ENCODE measurements at places on chromosomes 16 and 17.

DNA sequence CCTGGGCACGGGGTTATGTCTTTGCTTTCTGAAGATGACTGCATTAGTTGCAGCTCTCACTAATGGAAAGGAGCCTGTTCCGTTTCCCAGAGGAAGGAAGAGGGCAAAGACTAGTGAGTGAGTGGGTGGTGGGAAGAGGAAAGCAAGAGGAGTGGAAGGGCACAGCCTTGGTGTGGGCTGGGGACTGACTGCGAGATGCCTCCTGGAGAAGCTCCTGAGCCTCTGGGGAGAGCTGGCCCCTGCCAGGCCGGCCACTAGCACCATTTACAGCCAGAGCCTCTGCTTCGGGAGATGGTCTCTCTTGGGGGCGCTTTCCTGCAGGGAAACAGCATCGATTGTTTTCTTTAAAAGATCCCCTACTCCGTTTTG lies 825 bp upstream of the RHBDL3 start:
- no peak for DNase-seq

DNA sequence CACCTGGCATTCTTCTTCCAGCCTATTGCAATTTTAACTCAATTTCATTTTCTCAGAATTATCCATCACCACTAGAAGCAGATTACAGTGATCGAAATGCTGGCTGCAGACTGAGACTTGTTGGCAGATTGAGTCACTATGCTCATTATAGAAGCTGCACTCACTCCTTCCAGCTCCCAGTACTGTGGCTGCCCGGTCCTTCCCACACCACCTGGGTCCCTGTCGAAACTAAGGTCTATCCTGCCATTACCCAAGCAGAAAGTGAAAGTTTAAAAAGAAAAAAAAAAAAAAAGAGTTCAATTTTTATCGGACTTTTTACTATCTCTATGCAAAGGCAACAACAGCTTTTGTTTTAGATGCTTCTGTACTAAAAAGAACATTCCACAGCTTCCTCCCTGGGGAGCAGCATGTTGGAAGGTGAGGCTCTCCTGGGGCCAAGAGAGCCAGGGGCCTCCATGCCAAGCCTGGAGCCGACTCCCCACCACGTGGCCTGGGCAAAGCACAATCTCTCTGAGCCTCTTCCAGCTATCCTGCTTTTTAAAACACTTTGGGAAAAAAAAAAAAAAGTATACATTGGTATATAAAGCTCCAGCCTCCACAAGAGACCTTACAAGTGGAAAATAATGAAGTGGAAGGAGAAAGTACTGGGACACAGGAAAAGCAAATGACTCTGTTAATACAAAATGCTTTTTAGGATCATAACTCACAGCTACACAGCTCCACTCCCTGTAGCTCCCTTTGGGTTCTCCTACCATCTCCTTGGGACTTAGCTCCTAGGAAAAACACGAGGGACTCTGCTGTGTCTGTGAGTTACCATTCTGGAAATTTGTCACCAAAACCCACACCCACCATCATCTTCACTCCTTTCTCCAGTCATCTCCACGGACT lies 77.8 kb downstream of the USP31 start:
- DNase-seq: no peak

DNA sequence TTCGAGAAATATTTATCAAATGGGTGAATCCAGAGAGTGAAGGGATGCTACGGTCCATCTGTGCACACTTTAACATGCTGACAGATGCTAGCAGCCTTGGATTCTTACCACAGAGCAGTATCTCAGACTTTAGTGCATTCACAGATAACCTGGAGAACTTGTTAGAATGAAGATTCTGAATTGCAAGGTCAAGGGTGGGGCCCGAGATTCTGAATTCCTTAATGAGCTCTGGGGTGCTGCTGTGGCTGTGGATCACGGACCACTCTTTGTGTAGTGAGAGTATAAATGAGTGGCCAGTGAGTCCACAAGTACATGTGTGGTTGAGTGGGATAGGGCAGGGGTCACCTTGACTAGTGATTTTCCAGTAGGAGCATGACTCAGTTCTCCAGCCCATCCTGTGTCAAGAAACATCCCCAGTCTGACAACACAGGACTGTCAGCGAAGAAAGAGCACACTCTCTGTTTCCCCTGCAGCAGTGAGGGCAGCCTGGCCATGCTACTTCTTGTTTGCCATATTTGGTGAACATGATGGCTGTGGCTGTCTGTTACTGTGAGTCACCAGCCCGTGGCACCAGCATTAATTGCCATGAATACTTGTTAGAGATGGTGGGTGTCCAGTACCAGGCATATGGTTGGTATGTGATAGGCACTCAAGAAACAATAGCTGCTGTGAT lies 13.0 kb upstream of the SALL1 start:
- DNase-seq: no peak

DNA sequence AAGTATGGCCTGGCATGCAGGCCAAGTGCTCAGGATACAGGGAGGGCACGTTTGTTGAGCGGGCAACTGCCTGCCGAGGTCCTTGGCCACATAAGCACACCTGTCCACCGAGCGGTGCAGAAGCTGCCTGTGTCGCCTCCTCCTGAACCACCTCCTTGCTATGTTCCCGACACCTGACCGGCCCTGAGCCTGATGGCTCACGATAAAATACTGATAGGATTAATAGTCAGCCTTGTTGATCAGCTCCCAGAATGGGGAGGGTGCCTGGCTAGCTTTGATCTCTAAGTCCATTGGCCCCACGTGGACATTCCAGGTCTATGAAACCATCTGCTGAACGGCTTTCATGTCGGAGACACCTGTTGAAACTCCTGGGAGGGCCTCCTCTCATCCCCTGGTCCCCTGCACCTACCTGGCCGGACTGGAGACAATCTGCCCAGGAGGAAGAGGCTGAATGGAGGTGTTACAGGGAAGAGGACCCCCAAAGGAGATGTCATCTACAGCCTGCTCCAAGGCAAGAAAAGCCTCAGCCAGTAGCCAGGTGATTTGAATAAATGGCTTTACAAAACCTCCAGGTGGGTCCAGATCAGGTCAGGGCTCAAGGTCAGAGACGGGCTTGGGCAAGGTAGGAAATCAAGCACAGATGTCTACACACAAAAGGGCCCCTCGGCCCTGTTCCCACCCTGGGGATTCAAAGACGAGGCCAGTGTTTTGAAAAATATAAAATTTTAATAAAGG lies 33.4 kb downstream of the AXIN2 start:
- DNase-seq: no peak

DNA sequence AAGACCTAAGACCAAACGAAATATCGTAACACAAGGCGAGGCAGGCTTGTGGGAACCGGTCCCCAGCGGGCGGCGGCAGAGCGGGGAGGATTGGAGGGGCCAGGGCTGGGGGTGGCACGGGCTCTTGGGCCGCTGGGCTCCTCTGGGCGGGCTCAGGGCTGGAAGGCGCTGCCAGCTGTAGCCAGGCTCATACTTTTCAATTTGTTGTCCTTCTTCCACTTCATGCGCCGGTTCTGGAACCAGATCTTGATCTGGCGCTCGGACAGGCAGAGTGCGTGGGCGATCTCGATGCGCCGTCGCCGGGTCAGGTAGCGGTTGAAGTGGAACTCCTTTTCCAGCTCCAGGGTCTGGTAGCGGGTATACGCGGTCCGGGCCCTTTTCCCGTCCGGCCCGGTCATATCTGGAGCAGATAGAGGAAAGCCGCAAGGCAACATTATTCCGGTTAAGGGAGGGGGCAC lies 1.5 kb downstream of the HOXB5 start:
- no peak for DNase-seq

- no peak for DNase-seq
Measured at GRCh38 chr16:20364051-20364450, 11.5 kb upstream of the UMOD start.

Measured in activated CD8-positive, alpha-beta memory T cell treated with anti-CD3 and anti-CD28 coated beads for 4 hours (primary cell).